RWPE2 (cell line): ENCODE measurements at places on chromosomes 12 and 14.

DNA sequence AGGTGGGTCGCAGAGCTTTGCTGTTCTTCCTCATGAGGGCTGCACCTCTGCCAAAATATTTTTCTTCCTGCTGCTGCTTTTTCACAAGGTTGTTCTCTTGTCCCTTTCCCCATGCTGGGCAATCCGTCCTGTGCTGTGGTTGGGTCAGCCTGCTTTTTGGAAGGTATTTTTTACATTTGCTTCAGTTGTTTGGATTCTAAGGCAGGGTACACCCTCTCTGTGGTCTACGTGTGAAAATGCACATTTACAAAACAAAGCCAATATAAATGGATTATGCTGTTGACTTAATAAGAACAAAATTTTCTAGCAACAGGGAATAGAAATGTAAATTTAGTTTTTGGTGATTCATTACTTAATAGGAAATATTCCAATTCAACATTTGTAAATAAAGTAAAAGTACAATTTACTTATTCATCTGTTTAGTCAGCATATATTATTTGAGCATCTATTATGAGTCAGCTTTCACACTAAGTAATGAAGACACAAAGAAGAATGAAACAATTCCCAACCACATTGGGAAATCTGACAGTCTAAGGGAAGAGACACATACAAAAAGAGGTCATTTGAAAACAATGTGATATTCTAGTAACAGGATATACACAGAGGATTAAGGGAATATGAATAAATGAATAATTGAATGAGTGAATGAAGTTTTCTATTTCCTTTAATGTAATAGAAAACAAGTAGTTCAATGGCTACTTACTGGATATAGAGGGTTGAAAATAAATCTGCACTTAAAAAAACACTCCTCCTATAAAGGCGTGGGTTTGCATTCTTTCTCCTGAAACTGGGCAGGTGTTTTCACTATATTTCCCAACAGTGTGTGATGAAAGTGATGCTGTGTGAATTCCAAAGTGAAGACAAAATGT, 94.6 kb upstream of the PRICKLE1 start:
- no peak for DNase-seq

DNA sequence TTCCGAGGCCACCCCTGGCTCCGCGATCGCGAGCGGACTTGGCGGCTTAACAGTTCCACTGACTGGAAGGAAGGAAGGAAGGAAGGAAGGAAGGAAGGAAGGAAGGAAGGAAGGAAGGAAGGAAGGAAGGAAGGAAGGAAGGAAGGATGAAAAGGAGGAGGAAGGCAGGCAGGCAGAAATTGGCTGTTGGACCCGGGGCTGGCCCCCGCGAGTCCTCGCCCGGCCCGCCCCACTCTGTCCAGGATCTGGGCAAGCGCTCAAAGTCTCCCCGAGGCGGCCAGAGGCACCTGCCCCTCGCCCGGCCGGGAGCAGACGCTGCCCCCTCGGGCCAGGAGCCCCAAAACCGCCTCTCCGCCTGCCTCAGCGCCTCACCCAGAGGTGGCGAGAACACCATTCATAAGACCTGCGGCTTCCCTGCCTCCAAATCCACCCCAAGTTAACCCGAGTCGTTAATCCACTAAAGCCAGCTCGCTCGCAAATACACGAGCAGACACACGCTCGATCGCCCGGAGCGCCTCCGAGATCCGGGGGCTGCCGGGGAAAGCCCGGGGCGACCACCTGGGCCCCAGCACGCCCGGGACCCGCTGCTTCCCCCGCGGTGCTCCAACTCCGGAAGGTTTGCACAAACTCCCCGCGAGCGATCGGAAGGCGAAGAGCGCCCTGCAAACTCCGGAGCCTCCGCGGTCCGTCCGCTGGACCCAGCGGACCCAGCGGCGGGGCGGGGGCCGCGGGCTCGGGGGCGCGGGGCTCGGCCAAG, 844 bp downstream of the DPF3 start:
- DNase-seq, result peak; percentile 61

DNA sequence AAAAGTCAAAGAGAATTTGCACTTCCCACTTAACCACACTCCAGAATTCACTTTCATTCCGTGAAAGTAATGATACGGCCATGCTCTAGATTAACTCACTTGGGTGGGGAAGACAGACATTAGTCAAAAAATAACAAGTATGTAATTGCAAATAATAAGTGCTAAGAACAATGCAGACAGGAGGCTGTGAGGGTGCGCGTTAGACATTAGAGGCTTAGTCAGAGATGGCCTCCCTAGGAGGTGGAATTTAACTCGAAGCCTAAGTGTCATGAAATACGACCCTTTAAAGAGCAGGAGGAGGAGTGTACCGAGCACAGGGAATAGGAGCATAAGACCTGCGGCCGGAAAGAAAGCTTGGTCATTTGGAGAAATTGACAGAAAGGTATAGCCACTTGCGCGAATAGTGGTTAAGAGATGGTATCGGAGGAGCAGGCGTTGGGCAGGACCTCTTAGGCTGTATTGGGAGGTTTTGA, 628 bp downstream of the SNRPF start:
- DNase-seq, result no peak

GRCh38 chr12:59597385-59597781, 1.6 kb downstream of the SLC16A7 start:
- no peak for DNase-seq

- DNase-seq, result no peak
These were observed 42.1 kb downstream of the KRT80 start for GRCh38 chr12:52149651-52150241.

- no peak for DNase-seq
These were observed 35.2 kb downstream of the UBE3B start for GRCh38 chr12:109512608-109513007.

DNA sequence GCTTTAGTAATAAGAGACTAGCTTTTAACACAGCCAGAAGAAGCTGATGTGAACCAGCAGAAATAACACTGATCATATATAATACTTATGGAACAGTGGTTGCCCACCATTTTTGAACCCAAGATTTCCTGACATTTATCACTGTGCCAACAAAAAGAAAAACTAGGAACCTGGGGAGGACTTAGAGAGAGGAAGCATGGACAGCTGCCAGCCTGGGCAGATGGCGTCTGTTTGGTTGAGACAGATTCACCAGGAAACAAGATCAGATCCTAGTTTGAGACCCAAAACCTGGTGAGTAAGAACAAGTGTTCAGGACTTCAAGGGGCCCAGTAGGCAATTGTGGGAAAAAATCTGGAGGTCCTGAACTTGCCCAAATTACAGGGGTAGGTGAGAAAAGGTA, 95.3 kb downstream of the BICD1 start:
- DNase-seq, result no peak

DNA sequence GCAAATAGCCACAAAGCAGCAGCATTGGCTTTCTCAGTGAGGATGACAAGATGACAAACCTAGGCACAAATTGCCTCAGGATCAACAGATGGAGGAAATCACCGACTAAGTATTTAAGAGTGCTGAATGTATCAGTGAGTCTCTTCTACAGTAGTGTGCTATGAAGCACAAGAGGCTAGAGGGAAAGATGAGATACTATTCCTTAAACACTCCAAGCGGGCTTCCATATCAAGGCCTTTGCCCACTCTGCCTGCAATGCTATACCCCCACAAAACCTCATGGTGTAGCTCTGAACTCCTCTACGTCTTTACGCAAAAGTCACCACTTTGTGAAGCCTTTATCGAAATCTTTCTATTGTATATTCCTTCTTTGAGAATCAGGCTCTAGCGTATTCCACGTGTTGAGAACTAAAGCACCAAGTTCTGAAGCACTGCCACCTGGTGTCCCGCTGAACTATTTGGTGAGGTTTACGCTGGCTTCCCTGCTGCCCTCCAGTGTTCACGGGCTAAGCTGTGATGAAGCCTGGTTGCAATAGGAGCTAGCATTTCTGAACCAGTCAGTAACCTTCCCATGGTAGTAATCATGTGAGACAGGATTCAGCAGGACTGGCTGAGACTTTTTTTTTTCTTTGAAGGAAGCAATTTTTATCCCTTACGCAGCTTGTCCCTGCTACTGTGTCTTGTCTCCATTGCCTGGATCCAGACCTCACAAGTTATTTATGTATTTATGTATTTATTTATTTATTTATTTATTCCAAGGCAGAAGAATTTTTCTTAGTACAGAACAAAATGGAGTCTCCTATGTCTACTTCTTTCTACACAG, 426.5 kb upstream of the OR4E1 start:
- peak; percentile 67 for DNase-seq

DNA sequence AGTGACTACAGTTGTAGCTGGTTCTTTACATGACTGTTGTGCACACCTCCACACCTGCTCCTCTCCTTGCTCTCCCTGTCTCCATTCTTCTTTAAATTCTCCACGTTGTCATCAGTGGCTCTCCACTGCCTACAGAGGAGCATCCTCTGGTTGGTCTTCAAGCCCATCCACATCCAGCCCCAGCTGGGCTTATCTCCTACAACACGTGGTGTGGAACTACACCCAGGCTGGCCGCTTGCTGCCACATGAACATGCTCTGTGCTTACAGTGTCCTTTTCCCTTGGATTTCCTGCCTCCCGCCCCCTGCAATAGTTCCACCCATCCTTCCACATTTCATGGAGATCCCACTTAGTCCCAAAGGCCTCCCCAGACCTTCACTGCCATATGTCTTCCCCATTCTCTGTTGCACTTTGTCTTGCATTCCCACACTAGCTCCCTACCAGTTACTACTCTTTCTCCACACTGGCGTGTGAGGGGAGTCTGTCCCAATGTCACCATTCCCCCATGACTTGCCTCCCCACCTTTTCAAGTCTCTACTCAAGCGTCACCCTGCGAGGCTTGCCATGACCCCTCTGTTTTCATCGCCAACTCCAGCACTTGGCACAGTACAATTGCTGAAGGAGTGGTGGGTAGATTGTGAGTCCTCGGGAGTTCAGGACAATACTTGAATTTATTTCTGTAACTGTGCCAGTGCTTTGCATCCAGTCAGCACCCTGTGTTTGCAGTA, 9.8 kb upstream of the MCRS1 start:
- DNase-seq, result no peak

GRCh38 chr12:1881301-1881700, 37.2 kb downstream of the CACNA2D4 start:
- DNase-seq, result no peak

DNA sequence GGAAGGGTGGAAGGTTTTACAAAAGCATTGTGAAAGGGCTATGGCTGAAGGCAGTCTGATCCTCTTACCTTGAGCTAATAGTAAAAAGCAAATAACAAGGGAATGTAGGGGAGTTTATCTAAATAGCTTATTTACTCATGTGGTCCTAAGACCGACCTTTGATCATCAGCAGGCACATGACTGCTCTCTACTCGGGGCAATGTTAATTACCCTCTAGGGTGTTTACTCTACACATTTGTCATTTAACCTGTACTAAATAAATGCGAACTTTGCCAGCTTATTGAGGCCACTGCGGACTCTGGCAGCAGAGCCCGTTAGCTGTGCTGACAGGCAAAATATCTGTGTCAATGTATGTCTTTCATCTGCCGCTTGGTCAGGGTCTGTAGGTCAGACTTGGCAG, 768.3 kb upstream of the ATXN7L3B start:
- no peak for DNase-seq

DNA sequence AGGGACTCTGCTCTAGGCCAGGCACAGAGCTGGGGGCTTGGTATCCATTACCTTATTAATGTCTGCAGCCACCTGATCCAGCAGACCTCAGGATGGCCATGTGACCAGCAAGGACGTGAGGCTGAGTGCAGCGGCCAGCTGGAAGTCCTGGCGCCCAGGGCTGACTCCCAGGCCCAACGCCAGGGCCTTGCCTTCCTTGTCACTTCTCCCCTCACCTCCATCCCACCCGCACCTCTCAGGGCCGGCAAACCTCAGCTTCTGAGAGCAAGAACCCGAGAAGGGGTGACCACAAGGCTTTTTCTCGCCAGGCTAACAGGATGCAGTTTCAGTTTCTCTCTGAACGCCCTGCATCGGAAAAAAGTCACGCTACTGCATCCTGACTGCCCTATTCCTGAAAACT, 15.4 kb downstream of the RAB35 start:
- no peak for DNase-seq

GRCh38 chr12:13218641-13219040, 22.1 kb downstream of the EMP1 start:
- no peak for DNase-seq

GRCh38 chr14:102508410-102508773, 1.2 kb downstream of the ANKRD9 start:
- peak; percentile 82 for DNase-seq

- no peak for DNase-seq
These were observed 264.7 kb downstream of the ZFP36L1 start for GRCh38 chr14:68528040-68528687.

DNA sequence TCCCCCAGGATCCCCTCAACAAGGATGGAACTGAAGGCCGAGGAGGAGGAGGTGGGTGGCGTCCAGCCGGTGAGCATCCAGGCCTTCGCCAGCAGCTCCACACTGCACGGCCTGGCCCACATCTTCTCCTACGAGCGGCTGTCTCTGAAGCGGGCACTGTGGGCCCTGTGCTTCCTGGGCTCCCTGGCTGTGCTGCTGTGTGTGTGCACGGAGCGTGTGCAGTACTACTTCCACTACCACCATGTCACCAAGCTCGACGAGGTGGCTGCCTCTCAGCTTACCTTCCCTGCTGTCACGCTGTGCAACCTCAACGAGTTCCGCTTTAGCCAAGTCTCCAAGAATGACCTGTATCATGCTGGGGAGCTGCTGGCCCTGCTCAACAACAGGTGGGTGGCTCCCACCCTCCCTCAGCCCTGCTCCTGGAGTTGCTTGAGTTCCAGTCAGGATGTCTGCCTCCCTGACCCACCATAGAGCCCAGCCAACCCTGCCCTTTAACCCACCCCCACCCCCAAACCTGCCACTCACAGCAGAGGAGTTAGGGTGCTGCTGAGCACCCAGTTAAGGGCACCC, 1.4 kb downstream of the ASIC1 start:
- DNase-seq, result peak; percentile 47

- no peak for DNase-seq
These were observed 3.9 kb downstream of the HEBP1 start for GRCh38 chr12:12996209-12996608.

GRCh38 chr12:1758887-1759286, 61.5 kb upstream of the LRTM2 start:
- DNase-seq, result no peak

DNA sequence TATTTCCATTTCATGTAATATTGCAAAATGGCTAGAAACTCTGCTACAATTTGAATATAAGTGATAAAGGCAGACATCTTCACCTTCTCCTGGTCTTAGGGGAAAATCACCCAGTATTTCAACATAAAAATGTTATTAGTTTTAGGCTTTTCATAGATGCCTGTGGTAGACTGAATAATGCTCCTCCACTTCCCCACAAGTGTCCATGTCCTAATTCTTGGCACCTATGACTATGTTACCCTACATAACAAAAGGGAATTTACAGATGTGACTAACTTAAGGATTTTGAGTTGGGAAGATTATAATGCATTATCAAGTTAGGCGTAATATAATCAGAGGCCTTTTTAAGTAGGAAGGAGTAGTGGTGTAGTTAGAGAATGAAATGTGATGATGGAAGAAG, 196.4 kb downstream of the TMTC3 start:
- no peak for DNase-seq

GRCh38 chr14:64880221-64881121, 764 bp upstream of the SPTB start:
- no peak for DNase-seq
